ENCODE measurements at places on chromosomes 4 and X.

GRCh38 chr4:47945930-47946726 lies 31.7 kb upstream of the NFXL1 start:
- DNase-seq = no peak

GRCh38 chr4:1519787-1520661 lies 113.8 kb upstream of the NKX1-1 start:
- DNase-seq = no peak

GRCh38 chr4:156949373-156949814 lies 22.2 kb downstream of the PDGFC start:
- DNase-seq = no peak

DNA sequence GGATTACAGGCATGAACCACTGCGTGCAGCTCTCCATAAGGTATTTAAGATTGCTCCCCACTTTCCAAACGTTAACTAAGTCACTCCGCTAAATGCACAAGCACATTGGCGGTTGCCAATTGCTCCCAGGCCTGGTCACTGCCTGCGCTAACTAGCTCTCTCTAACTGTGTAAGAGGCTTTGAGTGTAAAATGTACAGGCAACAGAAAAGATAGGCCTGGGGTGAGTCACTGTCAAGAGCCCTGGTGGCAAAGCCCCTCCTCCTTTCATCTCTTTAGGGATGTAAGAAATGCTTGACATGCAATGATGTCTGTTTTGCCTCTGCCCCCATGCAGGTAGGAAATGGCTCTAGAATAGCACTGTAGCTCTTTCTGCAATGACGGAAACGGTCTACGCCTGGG lies 329.7 kb upstream of the GATB start:
- no peak for DNase-seq

- no peak for DNase-seq
These were observed 192.1 kb downstream of the IDS start for GRCh38 chrX:149312988-149313387.

- DNase-seq = no peak
These were observed at the start of gene HGFAC for GRCh38 chr4:3441501-3442459. Gene HGFAC (plus strand): TSS chr4:3441968. CDS start chr4:3442002, 34 bp downstream.

DNA sequence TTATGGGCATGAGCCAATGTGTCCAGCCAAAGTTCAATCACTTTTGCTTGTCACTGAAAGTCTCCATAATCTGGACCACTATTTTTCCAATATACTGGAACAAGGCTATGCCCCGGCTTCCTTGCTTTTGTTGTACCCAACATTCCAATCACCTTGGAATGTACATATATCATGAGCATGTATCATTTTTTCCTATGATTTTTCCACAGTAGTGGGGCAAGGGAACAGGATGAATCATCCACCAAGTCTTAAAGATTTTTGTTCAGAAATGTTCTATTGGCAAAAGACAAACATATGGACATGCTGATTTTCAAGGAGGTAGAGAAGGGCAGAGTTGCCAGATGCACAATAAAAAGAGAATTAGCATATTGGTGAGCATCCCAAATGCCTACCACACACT lies 548.1 kb upstream of the INTU start:
- no peak for DNase-seq

- DNase-seq = no peak
These were observed 190.5 kb downstream of the RRAGB start for GRCh38 chrX:55907968-55908607.
